ENCODE measurements at places on chromosomes 11 and 22.

- DNase-seq: no peak
These were observed 109.7 kb upstream of the CTSC start for GRCh38 chr11:88447281-88447680.

DNA sequence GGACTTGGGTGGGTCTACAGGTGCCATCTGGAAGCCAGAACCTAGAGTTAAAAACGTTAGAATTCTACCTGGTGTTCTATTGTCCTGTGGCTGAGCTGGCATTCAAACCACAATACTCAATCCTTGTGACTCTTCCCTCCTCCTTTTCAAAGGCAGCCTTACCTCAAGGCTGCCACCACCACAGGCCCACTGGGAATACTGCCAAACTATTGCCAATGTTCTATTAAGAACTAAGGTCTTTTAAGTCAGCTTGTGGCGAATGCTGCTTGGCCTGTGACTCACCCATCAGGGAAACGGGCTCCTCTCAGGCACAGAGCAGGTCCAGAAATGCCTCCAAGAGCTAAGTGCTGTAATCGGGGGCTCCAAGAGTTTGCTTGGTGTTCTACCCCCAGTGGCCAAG, 1008.4 kb downstream of the JRKL start:
- no peak for DNase-seq

- DNase-seq: no peak
These were observed 297.0 kb downstream of the CADM1 start for GRCh38 chr11:115207166-115207591.

DNA sequence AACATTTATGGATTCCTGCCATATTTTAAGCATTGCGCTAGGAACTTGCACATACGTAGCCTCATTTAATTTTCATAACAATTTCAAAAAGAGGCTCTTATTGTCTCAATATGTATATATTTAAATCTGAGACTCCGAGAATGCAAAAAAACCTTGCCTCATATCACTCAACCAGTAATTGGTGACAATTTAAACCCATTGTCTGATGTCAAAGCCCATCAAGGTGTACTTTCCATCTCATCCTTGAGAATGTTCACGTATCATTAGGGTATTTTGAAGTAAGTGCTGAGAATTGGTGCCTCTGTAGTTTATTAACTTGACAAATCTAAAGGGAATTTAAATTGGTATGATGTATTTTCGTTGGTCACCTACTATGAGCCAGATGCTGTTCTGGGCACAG, 136.5 kb downstream of the FAM76B start:
- no peak for DNase-seq

DNA sequence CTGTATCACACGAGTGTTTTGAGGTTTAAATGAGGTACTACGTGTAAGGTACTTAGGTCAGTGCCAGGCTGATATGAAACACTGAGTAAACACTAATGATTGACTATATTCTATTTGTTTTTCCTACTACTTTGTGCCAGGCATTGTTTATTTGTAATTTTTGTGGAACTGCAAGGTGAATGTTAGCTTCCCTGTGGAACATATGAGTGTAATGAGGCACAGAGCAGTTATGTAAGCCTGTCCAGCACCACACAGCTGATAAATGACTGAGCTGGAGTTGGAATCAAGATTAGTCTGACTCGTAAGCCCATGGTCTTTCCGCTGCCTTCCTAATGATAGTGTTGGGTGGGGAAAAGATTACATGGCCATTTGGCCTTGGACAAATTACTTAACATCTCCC, 5.9 kb downstream of the SLC37A2 start:
- no peak for DNase-seq

DNA sequence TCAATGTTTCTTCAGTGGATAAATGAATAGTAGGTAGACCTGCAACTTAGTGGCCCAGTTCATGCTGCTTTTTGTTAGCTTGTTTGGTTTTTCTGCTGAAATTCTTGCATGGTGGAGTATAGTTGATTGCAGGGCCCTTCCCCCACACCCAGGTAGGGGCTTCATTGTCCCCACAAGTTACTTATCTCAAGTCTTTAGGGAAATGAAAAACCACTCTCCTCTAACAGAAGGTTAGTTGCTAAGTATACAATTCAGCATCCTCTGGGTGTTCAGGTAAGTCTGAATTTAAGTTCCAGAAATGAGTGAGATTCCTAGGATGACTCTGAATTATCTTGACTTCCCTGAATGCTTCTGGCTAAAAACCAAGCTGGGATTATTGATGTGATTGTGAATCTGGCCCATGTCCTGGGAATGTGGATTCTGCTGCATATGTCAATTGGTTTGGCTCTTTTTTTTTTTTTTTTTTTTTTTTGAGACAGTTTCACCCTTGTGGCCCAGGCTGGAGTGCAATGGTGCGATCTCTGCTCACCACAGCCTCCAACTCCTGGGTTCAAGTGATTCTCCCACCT, 40.3 kb downstream of the BCL2L13 start:
- no peak for DNase-seq

DNA sequence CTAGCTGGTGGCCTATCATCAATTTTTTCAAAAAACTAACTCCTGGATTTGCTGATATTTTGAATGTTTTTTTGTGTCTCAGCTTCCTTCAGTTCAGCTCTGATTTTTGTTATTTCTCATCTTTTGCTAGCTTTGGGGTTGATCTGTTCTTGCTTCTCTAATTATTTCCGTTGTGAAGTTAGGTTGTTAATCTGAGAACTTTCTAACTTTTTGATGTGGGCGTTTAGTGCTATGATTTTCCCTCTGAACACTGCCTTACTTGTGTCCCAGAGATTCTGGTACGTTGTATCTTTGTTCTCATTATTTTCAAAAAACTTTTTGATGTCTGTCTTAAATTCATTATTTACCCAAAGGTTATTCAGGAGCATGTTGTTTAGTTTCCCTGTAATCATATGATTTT, 19.1 kb downstream of the NARS2 start:
- no peak for DNase-seq

DNA sequence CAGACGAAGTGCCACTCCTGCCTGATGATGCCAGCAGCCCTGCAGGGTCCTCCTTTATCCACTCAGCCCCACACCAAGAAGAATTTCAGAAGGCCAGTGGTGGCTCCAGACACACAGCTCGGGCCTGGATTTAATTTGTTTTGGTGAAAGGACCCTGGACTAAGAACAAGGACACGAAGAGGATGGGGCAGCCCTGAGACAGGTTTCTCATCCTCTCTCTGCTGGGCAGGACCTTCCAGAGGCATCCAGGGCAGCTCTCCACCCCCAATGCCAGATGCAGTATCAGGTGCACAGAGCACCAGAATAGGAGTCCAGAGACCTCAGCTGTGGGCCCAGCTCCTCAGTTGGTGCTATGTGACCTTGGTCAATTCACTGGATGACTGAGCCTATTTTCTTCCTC, 72.0 kb downstream of the TRIM29 start:
- DNase-seq: no peak

GRCh38 chr11:41675205-41675604, 215.8 kb upstream of the LRRC4C start:
- DNase-seq: no peak

DNA sequence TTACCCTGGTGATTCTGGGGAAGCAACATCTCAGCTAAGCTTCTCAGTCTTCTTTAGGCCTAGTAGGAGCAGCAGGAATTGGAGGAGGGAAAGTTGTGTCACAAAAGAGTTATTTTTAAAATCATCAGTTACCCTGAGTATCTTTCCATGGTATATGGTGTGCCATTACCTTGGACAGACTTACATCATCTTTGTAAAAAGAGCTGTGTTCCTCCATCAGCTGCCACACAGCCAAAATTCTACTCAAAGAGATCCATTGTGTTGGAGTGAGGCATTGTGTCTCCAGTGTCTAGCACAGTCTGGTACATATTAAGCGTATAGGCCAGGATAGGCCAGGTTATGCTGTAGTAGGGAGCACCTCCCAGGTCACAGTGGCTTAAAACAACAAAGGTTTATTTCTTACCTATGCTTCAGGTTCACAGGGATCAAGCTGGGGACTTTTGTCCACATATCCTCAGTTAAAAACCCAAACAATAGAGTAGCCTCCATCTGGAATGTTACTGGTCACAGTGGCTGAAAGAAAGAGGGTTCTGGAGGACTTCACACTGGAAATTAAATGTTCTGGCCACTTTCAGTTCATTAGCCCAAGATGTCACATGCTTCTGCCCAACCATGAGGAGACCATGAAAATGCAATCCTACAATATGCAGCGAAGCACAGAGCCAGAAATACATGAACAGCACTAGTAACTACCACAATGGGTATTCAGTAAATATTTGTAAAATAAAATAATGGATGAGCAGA, 9.9 kb upstream of the TMPRSS5 start:
- DNase-seq: no peak

DNA sequence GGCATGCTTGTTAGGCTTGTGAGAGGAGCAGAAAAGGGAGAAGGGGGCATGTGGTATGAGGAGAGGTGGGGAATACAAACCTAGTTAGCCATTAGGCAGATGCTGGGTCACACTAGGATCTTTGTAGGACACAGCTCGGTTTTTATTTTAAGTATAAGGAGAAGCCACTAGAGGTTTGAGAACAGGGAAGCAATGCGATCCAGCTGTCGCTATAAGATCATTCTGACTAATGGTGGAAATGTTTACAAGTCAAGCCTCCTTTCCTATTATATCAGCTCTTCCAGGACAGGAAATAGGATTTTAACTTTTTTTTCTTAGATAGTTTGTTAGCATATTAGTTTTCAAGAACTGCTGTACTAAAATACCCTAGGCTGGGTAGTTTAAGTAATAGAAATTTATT, 609.9 kb downstream of the INSC start:
- DNase-seq: no peak

DNA sequence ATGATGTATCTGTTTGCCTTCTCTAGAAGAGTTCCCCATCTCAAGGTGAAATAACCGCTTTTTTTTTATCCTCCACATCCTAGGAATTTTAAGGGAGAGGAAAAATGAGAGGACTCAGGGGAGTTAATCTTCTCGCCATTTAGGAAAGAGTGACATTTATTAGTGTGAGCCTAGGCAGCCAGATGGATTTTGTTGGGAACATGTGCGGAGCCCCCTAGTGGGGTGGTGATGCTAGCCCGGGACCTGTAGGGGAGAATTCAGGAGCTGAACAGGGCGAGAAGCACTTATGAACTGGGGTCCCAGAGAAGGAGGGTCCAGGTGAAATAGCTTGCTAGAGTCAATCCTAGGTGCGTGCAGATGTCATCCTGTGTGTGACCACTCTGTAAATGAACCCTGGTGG, 10.7 kb downstream of the IL17RA start:
- no peak for DNase-seq

GRCh38 chr22:45554040-45554406, 51.3 kb downstream of the FBLN1 start:
- no peak for DNase-seq

DNA sequence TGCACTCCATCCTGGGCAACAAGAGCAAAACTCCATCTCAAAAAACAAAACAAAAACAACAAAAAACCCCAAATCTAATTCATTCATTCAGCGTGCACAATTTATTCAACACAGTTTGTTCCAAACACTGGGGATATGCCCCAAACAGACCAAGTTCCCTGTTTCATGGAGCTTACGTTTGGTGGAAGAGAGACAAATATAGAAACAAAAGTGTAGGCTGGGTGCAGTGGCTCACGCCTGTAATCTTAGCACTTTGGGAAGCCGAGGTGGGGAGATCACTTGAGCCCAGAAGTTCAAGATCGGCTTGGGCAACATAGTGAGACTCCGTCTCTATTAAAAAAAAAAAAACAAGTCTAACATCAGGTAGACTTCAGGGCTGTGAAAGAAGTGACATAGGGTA, 52.4 kb downstream of the PTPRJ start:
- no peak for DNase-seq

- DNase-seq: no peak
These were observed 1.5 kb downstream of the CRKL start for GRCh38 chr22:20918663-20919218.

DNA sequence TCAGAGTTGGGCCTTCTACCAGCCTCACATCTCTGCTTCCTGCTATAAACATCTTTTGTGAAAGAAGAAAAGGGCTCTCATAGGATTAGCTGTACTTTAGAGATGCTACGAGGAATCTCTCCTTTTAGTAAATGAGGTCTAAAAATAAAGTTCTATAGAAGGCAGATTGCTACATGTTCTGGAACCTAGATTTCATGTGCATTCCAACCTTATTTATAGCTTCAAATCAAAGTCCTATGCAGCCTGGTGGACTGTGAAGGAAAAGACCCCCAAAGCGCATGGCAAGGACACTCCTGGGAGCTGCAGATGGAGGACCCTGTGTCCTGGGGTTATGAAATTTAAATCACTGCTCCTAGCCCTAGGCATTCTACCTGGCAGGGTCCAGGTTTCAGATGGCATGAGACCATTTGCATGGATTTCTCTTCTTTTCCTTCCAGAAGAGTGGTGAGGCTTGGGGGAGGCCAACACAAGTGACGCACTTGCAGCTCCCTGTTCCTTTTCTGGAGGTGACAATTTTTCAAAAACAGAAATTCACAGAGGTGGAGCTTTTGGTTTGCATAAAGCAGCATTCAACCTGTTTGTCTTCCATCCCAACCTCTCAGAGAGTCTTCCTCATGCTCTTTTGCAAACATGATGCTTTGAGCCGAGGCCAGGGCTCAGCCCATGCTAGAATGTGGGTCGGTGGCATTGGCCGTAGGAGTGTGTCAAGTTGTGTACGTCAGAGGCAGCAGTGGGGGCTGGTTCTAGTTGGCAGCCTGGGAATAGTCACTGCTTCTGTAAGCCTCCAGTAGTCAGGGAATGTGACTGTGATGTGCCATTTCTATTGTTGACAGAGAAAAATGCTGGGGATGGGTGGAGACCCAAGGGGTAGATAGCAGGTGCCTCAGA, 6.3 kb downstream of the CRY2 start:
- DNase-seq: no peak

- DNase-seq: no peak
These were observed 5.8 kb downstream of the MMP3 start for GRCh38 chr11:102837646-102838045.

DNA sequence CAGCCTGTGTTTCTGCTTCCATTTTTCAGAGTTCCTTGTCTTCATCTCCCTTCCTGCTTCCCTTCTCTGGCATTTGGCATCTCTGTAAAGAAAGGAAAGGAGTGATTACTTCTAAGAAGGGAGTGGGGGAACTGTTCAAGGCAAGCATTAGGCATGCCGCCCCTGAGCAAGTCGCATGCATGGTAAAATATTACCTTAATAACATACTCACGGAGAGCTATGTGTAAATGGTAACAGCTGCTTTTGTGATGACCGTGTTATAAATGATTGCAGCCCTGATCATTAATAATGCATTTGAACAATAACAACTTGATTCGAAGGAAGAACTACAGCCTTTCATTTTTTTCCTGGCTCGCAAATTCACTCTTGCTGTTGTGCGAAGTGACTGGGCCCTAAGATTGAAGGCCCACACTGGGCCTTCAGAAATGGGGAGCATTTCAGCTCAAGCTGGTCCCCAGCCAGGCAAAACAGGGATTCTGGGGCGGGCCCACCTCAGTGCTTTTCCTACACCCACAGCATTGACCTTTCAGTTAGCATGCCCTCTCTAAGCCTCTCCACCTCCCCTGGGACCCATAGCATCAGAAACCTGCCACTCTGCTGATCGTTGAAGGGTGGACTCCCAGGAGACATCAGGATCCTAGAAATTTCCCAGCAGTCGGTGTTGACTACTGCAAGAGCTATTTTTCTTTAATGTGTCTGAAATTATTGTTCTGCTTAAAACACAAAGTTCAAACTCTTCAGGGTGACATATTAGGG, 263.0 kb upstream of the CADM1 start:
- DNase-seq: no peak

- DNase-seq: no peak
These were observed 152.3 kb upstream of the LARGE1 start for GRCh38 chr22:34072585-34072984.
